Vagina (tissue), 2 donors: ENCODE measurements at places on chromosomes 4 and X.
A peak's percentile ranks its signal among the peaks of the same experiment; 100 is the strongest.

DNA sequence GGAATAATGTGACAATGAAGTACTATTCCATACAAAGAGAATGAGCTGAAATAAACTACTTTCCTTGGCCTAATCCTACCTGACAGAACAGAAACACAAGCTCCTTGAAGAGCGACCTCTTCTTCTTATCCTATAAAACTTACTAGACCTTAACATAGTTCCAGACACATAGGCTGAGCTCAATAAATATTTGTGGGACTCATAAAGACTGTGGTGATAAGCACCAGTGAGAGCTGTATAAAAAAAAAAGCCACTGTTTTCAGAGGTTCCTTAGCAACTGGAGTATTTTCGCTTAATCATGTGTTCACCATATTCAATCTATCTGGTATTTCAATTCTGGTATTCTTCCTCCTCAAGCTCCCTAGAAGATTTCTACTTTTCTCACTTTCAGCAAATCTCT lies 1129.6 kb downstream of the STPG2 start:
- no peak for DNase-seq

GRCh38 chr4:143406523-143406922 lies 69.8 kb downstream of the GAB1 start:
- no peak for DNase-seq

- DNase-seq: no peak
Observed at GRCh38 chr4:33133723-33134122, 2413.6 kb downstream of the PCDH7 start.

- no peak for DNase-seq
Observed at GRCh38 chr4:170109586-170110284, 20.0 kb upstream of the AADAT start.

GRCh38 chr4:156558373-156559025 lies 413.1 kb downstream of the PDGFC start:
- DNase-seq: no peak

- no peak for DNase-seq
Observed at GRCh38 chrX:50697691-50698090, 116.3 kb downstream of the SHROOM4 start.

DNA sequence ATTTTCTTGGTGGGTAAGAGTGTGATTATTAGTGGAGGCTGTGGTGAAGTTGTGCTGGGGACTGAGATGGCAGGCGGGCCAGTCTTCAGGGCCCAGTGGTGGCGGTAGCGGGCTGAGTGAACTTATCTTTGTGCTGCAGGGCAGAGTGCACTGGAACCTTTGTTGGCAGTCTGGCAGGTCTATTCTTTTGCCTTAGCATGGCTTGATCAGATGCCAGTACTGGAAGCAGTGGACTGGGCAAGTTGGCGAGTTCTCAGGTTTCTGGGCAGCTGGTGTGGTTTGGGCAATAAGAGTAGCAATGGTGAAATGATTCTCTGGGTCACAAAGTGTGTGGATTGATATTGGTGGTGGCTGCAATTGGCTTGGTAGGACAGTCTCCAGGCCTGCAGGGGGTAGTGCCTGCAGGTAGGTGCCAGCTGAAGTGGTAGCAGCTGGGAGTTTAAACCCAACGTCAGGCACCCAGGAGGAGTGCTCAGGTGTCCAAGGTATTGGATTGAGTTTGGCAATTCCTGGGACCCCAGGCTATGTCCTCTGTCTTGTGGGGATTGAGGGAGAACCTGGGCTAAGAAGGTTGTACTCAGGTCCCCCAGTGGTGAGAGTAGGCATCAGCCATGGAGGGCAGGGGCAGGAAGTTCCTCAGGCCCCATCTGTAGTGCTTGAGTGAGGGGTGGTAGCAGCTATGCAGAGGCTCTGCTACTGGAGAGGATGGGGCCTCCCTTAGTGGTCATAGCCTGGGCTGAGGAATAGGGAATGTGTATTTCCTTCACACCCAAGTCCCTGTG lies 34.9 kb upstream of the SLC25A14 start:
- no peak for DNase-seq

DNA sequence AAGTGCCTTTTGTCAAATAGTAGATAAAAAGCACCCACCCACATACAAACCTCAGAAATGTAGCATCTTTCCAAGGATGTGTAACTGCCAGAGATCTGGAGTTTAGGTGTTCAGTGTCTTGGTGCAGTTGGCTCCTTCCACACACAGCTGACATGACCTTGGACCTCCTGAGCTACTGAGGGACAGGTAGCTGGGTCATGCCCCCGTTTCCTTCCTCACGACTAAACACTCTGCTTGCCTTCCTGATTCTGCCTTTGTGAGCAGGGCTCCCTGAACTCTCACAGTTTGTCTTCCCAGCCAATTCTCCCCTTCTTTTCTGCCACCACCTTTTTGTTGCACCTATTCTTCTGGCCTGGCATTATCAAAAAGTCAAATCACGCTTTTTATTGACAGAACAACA lies 10.2 kb upstream of the RUFY3 start:
- no peak for DNase-seq

DNA sequence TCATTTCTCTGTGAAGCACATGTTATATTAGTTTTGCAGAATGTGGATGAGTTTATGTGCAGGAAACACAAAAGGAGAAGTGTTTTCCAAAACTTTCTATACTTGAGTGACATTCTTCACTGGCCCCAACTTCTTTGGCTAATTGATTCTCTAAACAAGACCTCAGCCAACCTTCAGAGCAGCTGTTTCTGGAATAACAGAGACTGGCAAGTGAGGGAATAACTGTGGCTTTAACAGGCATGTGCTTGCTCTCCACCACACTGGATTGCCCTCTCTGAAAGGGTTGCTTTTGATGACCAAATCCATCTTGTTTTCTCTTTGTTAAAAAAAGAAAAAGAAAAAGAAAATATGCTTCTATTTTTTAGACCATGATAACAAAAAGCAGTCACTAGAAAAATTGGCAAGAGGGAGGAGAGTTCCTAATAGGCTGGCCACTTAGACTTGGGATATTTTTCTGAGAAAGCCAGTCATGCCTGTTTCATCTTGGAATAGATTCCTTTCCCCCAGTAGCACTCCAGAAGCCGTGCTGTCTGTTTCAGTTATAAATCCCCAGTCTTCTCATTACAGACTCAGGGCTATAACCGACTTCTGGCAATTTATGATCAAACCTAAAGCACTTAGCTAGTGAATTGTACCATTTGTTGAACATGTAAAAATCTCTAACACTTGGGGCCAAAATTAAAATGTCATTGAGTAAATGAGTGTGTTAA lies 295.0 kb upstream of the NR3C2 start:
- DNase-seq: no peak

GRCh38 chr4:174304664-174305063 lies 21.0 kb downstream of the CEP44 start:
- no peak for DNase-seq

GRCh38 chr4:80180743-80181142 lies 16.6 kb upstream of the PRDM8 start:
- no peak for DNase-seq

DNA sequence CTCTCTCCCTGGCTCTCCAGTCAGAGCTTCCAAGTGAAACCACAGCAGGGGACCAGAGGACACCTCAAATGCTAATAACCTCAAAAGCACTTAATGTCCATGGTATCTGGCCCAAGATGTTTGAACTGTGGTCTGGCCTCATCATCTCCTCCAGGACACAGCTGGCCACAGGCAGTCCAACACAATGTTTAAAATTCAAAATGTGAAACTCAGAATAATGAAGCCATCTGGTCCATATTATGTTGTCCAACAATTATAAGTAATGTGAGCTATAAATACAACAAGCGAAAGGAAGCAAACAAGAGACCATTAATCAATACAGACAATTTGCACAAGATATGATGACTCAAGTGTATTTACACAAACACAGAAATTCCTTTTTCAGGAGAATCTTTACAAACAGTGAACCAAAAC lies 90.7 kb upstream of the S100G start:
- no peak for DNase-seq

- DNase-seq: no peak
Observed at GRCh38 chr4:128776794-128777216, 32.7 kb upstream of the JADE1 start.

GRCh38 chr4:99593781-99594641 lies 19.4 kb downstream of the MTTP start:
- DNase-seq: no peak

- DNase-seq: no peak
Observed at GRCh38 chr4:8515316-8516060, 64.7 kb upstream of the GPR78 start.

- DNase-seq: no peak
Observed at GRCh38 chr4:6562931-6563901, 11.8 kb upstream of the MAN2B2 start.

GRCh38 chrX:41442824-41443550 lies 4.2 kb upstream of the NYX start:
- DNase-seq: no peak

DNA sequence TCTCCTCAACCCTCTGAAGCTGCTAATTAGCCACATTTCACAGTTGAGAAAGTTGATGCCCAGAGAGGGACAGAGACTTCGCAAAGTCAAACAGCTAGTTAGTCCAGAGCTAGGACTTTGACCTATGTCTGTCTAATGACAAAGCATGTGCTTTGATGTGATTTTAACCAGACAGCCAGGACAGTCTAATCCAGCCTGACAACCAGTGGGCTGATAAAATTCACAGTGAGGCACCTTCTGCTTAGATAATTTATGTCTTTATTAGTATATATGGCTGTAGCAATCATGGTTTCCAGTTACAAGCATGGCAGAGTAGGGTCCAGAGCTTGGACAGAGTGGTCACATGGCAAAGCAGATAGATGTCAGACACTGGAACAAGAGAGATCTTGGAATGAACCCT lies 133.6 kb upstream of the C1QTNF7 start:
- DNase-seq: no peak

DNA sequence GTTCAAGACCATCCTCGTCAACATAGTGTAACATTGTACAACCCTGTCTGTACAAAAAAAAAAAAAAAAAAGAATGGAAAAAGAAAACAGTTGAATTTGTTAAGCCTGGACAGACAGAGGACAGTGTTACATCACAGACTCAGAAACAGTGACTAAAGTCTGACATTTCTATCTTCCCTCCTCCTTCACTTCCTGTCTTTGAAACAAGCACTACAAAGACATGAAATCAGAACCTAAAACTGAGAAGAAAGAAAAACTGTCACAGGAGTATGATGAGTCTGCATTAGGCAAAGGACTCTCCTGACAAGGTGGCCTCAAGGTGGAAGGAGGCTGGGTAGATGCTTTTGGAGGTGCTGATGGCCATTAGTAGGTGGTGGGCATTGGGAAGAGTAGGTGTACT lies 126.7 kb downstream of the RBM47 start:
- DNase-seq: no peak

- peak; percentile 99 for DNase-seq
Observed at GRCh38 chr4:148441986-148442831, at the start of gene NR3C2. TSS of gene NR3C2 (minus strand) at chr4:148442414.

DNA sequence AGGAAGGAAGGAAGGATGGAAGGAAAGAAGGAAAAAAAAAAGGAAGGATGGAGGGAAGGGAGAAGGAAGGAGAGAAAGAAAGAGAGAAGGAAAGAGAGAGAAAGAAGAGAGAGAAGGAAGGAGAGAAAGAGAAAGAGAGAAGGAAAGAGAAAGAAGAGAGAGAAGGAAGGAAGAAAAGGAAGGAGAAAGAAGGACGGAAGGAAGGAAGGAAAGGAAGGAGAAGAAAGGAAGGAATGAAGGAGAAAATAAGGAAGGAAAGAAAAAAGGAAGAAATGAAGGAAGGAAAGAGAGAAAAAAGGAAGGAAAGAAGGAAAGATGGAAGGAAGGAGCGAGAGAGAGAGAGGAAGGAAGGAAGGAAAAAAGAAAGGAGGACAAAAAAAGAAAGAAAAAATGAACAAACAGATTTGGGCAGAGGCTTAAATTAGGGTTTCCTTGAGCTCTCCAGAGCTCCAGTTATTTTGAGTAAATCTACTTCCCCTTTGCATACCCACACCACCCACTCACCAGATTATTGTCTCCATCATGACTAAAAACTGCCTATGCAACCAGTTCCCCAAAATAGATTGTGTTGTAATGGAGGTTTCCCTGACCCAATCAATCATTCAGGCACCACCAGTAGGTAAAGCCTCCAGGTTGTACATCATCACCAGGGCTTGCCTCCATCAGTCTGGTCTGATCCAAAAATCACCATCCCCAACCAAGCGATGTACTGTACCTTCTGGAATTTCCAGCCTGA lies 1722.9 kb upstream of the PCDH10 start:
- DNase-seq: no peak

- no peak for DNase-seq
Observed at GRCh38 chr4:113955948-113956347, 23.5 kb downstream of the ARSJ start.

GRCh38 chr4:120680647-120681228 lies 241.8 kb downstream of the PRDM5 start:
- no peak for DNase-seq

DNA sequence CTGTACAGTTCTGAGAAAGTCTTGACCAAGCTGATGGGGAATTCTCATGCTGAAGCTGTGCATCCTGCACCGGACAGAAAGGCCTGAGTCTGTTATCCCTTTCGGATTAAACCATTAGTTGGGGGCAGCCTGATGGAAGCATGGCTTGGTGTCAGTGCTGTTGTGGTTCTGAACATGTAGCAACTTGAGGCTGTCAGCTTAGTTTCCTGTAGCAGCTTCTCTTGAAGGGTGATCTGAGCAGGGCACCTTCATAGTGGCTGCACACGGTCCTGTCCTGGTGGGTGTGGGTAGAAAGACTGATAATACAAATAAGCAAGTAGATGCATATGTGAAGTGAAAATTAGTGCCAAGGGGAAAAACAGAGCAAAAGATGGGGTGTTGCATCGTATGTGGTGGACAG lies 11.7 kb downstream of the KIAA0232 start:
- DNase-seq: no peak

DNA sequence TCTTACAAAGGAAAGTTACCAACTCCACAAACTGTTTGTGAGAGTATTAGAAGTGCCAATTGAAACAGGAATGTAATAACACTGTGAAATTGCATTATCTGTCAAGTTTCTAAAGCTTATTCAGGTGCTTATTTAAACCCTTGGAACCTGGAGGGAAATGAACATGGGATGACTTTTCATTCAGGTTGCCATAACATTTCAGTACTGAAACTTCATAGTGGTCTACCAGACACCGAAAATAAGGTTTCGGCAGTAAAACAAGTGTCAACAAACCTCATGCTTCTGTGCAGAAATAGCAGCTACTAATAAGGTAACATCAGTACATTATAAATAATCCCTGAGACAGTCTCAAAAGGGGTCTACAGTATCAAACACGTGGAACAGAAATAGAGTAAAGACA lies 890.7 kb upstream of the INTU start:
- no peak for DNase-seq

DNA sequence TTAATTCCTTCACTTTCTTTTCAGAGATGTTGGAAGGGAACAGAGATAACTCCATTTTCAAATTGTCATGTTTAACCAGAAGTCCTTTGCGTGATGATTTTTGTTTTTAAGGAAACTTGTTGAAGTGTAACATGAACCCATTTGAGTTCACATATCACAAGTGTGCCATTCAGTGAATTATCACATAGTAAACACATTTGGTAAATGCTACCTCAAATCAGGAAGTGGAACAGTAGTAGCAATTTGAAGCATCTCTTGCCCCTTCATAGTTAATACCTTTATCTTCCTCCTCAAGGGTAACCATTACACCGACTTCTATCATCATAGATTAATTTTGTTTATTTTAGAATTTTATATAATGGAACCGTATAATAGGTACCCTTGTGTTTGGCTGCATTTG lies 35.8 kb downstream of the KDM6A start:
- no peak for DNase-seq

GRCh38 chr4:127410201-127410600 lies 222.6 kb upstream of the INTU start:
- no peak for DNase-seq

GRCh38 chr4:93061826-93062225 lies 758.1 kb downstream of the GRID2 start:
- no peak for DNase-seq

GRCh38 chr4:88697588-88698329 lies at the start of gene NAP1L5:
TSS of gene NAP1L5 (minus strand) at chr4:88697829. CDS start at chr4:88697754, 75 bp downstream.
- DNase-seq: no peak
